ENCODE measurements at places on chromosomes 3 and 15.
A peak's percentile ranks its signal among the peaks of the same experiment; 100 is the strongest.

- DNase-seq, result no peak
Observed at GRCh38 chr3:101248736-101249135, 71.6 kb downstream of the IMPG2 start.

- DNase-seq, result no peak
Observed at GRCh38 chr3:127214975-127215374, 22.0 kb downstream of the PRR23E start.

GRCh38 chr3:23438657-23439056 lies 235.5 kb downstream of the UBE2E2 start:
- no peak for DNase-seq

DNA sequence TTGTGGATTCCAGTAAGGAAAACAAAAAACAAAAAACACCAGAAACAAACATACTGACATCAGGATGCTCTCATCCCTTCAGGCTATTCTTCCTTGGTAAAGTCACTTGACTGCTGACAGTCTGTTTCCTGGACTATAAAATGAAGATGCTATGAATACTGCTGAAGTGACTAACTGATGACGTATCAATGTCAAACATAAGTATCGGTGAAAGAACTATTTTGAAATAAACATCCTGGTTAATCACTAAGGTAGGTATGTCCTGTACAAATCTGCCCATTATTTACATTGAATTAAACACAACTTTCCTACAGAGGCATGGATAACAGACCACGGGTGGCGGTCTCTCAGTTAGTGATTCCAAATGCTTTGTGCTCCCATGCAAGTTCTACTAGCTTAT lies 45.9 kb downstream of the CHAC1 start:
- no peak for DNase-seq

DNA sequence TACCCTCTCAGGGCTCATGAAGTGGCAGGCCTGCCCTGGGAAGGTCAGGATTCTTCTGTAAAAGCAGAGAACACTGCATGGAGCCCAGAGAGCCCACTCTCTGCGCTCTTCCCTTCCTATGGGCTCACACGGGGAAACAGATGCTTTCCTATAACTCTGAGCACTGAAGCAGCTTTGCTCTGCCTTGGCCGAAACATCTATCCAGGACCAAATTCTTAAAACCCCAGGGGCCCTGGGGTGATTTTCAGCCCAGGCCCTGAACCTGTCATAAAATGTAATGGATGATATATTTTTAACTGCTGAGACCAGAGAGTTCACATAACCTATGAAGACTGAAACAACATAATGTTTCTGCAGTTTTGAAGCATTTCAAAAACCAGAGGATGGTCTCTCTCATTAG lies 249.9 kb upstream of the CTDSPL start:
- no peak for DNase-seq

DNA sequence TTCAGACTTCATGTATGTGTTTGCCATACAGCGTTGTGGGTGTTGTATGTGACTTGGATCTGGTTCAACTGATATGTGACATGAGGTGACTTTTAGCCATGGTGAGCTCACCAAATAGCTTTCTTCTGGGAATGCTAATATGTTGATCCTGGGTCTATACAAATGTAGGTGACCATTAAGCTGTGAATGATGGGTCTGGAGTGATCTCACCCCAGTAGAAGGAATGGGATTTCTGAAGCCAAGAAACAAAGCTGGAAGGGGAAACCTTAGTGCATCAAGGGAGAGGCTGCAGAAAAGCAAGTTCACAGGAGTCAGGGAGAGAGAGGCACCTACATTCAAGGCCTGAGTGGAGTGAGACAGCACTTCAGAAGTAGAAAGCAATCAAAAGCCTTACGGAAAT lies 421.0 kb upstream of the THRB start:
- no peak for DNase-seq

DNA sequence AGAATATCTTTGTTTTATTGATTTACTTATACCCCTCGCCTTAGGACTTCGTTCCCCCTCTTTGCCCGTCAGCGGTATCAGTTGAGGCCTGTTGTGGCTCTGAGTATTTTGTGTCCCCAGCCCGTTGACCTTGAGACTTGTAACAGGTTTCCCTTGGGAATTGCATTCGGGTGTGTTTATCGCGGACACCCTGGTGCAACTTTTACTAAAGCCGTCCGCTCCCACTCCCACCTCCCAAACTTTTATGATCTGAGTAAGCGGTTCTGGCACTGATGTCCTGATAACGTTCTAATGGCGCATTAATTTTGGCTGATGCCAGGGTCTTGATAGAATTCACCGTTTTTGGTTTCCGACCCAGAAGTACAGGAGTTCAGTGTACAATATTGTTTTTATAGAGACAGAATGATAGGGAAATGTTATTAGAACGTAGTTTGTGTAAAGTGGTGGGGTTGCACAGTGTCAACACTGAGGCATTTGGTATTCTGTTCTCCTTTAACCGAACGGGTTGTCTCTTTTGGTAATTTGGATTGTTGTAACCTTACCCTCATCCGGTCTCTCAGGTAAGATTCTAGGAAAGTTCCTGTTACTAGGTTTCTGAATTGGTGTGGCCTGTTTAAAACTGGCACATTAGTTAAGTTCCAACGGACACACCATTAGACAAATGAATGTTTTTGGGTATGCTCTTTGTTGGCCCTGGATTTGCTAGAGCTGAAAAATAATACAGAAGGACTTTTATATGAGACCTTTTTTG lies 47.8 kb downstream of the OIP5 start:
- DNase-seq, result peak; percentile 22

- DNase-seq, result no peak
Observed at GRCh38 chr3:102083473-102083872, 234.2 kb downstream of the NFKBIZ start.

DNA sequence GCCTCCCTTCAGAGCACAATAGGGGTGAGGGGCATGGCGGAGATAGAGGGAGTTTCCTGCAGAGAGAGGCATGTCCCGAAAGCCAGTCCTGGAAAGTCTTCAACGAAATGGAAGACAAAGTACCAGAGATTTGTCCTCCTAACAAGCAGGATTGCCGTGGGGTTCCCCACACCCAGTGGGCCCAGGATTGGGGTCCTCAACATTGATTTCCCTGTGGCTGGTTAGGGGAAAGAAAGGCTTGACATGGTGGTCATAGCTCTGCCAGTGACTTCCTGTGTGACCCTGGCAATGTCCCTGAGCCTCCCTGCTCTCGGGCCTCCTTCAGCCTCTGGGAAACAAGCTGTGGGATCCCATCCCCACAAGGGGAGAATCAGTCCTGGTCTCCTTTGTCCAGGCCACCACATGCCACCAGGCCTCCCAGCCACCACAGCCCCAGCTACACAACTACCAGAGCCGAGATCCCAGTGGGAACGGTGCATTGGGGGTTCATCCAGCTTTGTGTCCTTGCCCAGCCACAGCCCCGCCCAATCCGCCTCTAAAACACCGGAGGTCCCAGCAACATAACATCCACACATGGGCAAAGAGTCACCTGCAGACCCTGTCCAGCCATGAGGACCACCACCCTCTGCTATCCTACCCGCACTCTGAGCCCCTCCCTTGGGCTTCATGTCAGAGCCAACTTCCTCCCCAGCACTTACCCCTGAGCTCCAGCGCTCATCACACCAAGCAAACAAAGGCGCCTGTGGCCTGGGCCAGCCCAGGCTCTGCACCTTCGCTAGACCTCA lies 63.0 kb downstream of the ADAMTS17 start:
- DNase-seq, result no peak

DNA sequence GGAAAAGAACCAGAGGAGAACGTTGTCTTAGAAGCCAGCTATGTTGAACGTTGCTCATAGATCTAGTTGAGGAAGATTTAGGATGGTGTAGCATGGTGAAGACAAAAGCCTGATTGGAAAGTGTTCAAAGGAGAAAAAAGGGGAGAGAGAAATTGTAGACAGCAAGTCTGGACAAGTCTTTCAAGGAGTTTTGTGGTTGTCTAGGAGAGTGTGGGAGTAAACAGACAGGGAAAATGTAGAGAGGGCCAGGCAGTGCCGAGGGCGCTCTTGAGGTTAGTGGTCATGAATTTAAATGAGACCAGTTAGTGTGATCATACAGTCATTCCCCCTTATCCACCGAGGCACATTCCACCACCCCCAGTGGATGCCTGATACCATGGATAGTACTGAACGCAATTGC lies 167.5 kb upstream of the IL12A start:
- no peak for DNase-seq

DNA sequence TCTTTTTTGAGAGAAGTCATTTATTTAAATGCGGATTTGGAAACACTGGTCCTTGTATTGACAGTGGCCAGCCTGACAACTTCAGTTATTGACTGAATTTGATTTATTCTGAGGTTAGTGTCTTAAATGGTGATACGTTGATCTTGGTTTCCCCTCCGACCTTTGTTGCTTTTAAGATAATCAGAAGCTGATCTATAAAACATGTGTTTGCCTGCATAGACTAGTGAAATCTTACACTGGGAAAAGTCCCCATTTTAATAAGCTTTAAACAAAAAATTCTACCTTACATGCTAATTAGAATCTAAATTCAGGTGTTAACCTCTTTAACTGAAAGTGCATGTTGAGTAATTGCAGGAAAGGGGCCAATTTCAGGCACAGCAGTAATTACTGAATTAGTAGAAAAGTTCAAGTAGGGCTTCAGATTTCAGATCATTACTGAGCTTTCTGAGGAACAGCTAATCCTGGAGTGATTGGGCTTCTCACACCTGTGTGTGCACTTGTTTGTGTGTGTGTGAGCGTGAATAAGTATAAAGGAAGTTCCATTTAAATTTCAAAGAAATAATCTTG lies 221.4 kb downstream of the SOX2 start:
- DNase-seq, result no peak

DNA sequence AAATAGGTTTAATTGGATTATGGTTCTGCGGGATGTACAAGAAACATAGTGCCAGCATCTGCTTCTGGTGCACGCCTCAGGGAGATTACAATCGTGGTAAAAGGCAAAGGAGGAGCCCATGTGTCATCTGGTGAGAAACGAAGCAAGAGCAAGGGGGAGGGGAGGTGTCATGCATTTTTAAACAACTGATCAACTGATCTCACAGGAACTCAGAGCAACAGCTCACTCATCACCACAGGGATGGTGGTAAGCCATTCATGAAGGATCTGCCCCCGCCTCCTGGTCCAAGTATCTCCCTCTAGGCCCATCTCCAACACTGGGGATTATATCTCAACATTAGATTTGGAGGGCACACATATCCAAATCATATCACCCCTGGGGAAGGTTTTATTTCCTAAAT lies 42.1 kb upstream of the FGF7 start:
- no peak for DNase-seq

- no peak for DNase-seq
Observed at GRCh38 chr15:60583946-60584345, 105.0 kb upstream of the ICE2 start.

GRCh38 chr15:65409036-65409631 lies 13.6 kb downstream of the IGDCC4 start:
- peak; percentile 93 for DNase-seq

DNA sequence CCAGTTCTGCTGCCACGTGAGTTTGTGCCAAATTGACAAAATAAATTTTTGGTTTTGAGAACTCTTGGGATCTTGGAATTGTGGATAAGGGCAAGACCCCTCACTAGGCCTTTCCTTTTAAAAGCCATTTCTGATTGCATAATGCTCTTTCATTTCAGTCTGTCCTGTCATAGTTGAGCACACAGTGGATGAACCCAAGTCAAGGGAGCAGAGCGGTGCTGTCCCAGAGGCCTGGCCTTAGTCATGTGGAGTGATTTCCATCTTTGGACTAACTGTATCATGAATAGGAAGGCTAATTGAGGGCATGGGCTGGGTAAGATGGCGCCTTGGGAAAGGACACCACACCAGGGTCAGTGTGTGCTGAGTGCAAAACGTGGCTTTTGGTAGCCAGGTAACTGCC lies 304.0 kb downstream of the UACA start:
- no peak for DNase-seq

DNA sequence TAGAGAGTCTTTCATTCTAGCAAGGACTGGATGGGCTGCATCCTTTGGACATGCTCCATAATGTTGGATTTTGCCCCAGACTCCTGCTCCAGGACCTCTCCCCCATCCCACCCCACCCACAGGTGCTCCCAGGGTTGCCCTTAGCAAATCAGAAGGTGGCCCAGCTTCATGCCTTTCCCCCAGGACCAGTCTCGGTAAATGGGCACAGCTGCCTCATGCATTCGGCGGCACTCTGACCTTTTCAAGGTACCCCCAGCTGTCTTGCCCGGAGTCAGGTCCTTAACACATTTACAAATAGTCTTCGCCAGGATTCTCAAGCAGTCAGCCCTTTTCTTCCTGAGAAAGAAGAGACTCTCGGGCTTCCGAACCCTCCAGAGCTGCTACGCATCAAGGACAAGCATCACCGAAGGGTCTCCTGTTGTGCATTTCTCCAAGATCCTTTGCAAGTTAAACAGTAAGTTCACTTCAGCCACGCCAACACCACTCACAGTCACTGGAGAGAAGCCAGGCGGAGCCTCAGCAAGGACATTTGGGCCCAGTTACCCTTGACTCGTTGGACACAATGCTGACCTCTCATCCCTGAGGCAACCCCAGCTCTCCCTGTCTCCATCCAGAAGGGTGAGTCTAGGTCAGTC lies 287.8 kb downstream of the FAM43A start:
- no peak for DNase-seq

GRCh38 chr3:87673132-87673531 lies 385.7 kb downstream of the CGGBP1 start:
- no peak for DNase-seq

DNA sequence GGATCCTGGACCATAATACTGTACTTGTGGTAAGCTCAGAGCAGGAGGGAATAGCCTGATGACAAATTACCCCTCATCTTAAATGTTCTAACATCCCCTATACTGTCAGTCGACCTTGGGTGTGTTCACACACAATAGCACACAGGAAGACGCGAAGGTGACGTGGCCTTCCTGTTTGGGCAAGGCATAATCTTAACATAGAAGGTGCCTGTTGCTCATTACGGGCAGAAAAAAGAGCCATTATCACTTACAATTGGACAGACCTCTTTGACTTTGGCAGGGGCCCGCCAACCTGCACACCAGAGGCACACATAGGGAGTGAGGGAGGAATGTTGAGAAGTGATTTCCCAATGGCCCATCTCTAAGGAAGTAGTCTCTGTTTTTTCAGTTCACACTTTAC lies 144.2 kb downstream of the ANO10 start:
- DNase-seq, result no peak

DNA sequence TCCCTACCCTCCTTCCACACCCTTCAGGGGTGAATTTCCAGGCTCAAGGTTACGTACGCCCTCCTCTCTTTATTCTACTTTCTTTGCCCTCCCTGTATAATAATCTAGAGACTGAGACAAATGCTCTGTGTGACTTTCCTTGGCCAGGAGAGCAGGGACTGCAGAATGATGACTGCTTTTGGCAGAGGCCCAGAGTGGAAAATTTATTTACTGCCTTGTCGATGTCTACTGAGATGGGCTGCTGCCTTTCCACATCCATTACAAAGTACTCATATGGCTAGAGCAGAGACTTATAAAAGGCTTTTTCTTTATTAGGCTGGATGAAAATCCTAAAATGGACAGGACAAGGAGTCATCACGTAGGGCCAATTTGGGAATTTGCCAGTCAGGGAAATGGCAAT lies 576.2 kb downstream of the TUSC7 start:
- no peak for DNase-seq

- DNase-seq, result no peak
Observed at GRCh38 chr15:80475572-80475971, 71.4 kb downstream of the ARNT2 start.

GRCh38 chr15:78628227-78628626 lies 7.4 kb upstream of the CHRNA3 start:
- no peak for DNase-seq

Measured in muscle of back (tissue), 13 donors.